ENCODE measurements at places on chromosomes 4 and X. TPM values are rescaled to one million over a fixed set of nuclear protein-coding genes. Genes with fewer than 3 reads are reported as not detected.

DNA sequence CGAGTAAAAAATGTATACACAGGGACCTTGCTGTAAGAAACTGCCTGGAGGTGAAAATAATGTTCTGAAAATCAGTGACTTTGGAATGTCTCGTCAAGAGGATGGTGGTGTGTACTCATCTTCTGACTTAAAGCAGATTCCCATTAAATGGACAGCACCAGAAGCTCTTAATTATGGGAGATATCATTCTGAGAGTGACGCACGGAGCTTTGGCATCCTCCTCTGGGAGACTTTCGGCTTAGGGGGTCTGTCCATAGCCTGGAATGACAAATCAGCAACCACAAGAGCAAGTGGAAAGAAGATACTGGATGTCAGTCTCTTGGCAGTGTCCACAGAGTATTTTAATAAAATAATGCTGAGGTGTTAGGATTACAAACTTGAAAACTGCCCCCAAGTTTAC, 129.4 kb downstream of the THOC2 start:
- no peak for DNase-seq

DNA sequence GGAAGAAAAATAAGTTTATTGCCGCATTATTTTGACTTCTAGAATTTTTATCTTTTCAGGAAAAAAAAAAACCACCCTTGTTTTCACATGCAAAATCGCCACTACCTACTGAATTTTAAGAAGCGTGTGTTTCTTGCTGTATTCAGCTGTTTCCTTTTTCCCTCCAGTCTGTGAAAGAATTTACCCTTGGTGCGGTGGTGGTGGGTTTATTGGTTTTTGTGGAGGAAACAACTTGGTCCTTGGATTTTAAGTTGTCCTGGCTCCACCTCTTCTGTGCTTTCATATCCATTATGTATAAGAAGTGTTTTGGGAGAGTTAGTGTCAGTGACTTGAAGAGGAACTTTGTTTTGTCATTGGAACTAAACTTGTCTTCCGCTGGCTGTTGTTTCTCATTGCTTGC, 8.1 kb downstream of the RAPGEF2 start:
- no peak for DNase-seq

Gene CACNA1F
- total RNA-seq: 0.06 TPM

GRCh38 chr4:53686521-53686920, 95.2 kb upstream of the LNX1 start:
- DNase-seq: no peak

Gene TMPRSS11B
- 0.83 TPM for total RNA-seq

DNA sequence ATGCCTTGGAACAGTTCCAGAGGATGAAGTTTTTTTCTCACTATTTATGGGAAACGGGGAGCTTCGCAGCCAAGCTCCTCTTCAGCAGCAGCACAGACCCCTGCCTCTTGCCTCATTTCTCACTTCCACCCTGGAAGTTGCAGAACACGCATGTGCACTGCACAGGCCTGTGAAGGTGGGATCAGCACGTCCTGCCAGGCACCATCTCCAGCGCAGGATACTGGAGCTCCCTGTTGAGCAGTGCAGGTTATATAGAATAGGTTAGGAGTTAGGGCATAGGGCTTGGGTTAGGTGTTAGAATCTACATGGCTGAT, 110.1 kb upstream of the CENPE start:
- no peak for DNase-seq

Gene STBD1
- 14.8 TPM for total RNA-seq

GRCh38 chr4:185374027-185374426, 21.7 kb downstream of the LRP2BP start:
- DNase-seq: no peak

- no peak for DNase-seq
These were observed 636.9 kb upstream of the BOD1L1 start for GRCh38 chr4:14264437-14264836.

GRCh38 chr4:108885211-108885610, 122.4 kb upstream of the ETNPPL start:
- DNase-seq: no peak

DNA sequence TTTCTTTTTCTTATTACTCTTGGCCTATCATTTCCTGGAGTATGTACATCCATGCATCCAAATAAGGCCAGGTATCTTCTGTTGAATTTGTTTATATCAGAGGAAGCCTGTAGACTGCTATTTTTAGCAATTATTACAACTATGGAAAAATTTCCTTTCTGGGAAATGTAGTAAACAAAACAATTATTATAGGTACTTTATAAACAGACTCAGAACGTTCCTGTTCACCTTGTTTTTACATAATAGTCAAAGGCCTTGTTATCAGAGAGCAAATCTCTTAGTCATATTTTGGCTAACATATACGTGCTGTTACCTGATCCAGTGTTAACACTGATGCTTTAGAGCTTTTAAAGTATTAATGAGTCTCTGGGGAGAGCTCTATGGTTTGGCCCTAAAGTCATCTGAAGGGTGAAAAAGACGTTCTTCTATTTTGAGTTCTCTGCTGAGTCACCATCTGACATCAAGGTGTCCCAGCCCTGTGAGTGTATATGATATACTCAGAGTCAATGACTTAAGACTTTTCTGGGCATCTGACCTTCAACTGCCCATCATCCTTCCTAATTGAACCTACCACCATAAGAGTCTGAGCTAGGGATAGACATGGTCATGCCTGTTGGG, 7.3 kb downstream of the SPARCL1 start:
- no peak for DNase-seq

DNA sequence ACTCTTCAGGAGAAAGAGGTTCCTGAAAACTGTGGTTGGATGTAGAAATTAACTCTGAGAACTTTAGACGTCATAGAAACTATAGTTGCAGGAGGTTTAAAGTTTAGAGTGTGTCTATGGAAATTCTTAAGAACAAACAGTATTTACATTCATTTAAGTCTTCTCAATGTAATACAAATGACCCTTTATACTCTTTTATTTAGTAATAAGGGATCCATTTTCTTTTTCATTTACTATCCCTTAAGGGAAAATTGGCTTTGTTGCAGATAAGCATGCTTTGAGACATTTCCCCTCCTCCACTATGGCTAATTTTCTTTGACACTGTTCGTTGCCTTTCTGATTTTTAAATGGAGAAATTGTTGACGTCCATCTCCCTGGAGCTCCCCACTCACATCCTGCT, 96.4 kb downstream of the POLA1 start:
- no peak for DNase-seq

DNA sequence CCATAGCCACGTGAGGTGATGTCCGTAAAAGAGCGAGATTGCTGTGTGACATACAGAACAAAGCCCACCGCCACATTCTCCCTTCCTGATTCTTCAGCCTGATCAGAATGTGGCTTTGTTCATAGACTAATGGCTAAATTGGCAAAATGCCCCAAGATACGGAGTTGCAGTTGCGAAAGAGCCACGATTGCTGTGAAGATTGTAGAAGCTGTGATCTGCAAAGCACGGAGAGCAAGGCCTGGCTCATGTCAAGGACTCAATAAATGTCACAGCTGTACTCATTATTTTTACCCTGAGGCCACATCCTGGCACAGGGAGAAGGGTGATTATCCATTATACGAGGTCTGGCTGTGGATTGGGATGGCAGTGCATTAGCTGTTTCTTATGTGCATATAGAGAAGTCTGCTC, 34.2 kb downstream of the ARSD start:
- DNase-seq: no peak

DNA sequence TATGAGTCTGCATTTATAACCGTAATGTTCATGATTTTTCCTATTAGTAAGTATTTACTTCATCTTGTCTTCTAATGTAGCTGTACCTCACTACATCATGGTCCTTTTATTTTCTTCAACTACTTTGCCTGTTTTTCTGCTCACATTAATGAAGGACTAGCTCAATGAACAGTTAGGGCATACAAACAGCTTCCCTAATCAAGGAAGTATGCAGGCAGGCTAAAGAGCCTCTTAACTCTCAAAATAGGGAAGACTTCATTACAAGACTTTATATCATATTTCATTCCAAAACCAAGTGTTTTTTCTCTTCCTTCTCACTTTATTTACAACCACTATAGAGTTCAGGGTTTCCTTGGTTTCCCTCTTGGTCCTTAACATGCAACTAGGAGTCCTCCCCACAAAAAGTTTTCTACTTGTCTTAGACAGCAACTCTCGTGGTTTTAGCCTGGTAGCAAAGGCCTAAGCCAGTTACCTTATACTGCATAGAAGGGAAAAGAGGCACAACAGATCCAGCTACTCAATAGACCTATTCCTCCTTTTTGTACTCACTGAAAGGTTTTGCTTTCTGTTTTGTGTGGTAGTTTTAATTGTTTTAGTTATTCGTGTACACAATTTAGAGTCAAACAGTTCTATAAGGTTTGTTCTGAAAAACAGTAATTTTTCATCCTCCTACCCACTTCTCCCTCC, 40.8 kb downstream of the SMIM14 start:
- no peak for DNase-seq

GRCh38 chr4:25096981-25097443, 63.2 kb downstream of the SEPSECS start:
- no peak for DNase-seq

Gene BEX2
- total RNA-seq: 7.6 TPM

Gene TBC1D19
- 24.9 TPM for total RNA-seq

- DNase-seq: no peak
These were observed 60.6 kb downstream of the TNIP2 start for GRCh38 chr4:2695346-2696060.

Gene DMRTC1
- not detected for total RNA-seq

DNA sequence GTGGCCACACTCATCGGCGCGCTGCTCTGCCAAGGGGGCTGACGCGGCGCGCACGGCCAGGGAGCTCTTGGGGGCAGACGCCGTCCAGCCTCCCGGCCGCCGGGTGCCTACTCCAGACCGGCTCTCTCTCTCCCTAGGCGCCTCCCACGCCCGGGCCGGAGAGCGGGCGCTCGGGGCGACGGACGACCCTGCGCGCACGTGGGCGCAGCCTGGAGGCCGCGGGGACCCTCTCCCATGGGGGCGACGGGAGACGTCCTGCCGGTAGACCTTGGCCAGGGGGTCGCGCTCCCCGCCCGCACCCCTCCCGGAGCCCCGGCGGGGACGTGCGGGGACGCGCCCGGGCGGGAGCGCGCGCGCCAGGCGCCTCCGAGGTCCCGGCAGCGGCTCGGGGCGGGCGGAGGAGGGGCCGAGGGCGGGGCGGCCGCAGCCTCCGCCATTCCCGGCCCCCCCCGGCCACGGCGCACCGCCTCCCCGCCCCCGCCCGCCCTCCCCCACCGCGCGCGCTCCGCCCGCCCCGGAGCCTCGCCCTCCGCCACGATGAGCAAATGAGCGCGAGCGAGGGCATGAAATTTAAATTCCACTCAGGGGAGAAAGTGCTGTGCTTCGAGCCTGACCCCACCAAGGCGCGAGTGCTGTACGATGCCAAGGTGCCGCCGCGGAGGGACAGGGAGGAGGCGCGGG, at the start of gene MSL3:
Gene MSL3, plus strand, starts transcription at position 519 of the 681 bp plus-strand sequence. Its CDS starts 27 bp downstream, at position 546.
- no peak for DNase-seq

DNA sequence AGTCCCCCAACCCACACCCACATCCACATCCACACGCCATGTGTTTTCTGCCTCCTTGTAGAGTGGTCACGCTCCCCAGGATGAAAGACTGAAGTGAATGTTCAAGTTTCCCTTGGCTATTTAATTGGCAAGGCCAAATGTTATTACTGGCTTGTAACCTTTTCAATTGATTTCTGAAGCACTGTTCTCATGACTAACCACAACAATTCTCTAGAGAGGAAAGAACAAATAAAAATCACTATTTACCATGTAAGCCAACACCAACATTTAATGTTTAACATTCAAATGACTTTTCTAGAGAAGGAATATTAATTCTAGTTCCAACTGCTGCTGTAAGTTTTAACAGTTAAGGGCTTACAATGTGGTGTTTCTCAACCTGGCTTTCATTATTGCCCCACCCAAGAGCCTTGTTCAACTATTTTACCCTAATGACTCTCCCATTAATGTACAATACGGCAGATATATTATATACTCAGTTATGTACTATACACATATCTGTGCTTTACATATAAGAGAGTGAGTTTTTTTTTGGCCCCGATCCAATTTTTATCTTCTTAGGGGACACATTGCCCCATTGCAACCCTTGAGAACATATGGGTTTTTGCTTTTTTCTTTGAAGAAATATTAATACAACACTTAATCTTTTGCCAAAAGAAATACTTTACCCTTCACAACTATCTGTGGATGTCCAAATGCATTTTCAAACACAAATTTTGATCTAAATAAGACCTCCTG, 46.5 kb downstream of the RELL1 start:
- no peak for DNase-seq

Gene SLC10A4
- 0.32 TPM for total RNA-seq

DNA sequence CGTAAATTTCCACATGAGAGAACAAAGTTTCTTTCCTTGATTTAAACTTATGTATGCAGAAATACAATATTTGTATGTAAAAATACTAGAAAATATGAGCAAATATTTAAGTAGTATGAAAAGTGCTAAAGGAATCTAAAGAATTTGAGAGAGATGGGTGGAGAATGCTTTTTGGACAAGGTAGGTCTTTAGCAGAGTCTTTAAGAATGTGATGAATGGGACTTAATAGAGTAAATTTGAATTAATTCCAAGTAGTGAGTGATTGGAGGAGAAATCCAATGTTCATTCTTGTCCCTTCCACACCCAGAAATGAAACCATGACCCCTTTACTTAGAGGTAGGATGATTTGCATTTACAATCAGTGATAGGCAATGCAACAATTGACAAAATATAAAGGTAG, 570.9 kb upstream of the ZFP42 start:
- no peak for DNase-seq

Gene GABRG1
- not detected for total RNA-seq

Gene BMX
- 2.0 TPM for total RNA-seq

Gene CDS1
- total RNA-seq: 0.83 TPM

DNA sequence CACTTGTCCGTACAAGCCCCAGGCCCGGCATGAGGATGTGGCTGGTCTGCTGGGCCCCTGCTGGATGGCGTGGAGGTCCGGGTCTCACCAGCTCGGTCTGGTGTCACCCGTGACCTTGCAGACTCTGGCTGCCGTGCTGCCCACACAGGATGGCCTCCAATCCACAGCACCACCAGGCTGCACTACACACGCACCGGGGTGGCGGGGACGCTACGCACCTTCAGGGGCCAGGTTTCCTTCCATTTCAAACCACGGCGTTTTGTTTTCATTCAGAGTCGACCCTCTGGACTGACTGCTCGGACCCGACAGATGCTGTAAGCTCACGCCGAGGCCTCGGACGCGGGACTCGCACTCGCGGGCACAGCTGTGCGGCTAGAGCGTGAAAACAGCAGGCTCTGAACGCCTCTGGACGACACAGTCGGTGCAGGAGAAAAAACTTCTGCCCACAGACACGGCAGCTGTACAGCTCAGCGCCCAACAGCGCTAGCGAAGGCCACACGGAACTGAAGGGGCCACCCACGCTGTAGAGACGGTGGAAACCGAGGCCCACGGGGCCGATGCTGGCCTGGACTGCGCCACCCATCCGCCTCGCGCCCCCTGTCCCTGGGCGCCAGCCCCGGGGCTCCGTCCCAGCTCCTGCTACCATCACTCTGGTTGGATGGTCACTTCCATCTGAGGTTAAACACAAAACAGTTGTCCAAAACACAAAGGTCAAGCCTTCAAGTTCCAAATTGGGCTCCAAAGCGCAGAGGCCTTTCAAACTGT, 40.0 kb downstream of the FAM53A start:
- DNase-seq: no peak

- no peak for DNase-seq
These were observed 2.5 kb upstream of the RS1 start for GRCh38 chrX:18674417-18674787.

Gene GSPT2
- total RNA-seq: 4.6 TPM

Gene CFP
- 6.8 TPM for total RNA-seq

Gene NKX3-2
- total RNA-seq: 6.2 TPM

GRCh38 chr4:36189511-36190226, 54.6 kb downstream of the ARAP2 start:
- no peak for DNase-seq

Gene CT55
- total RNA-seq: not detected

GRCh38 chrX:153726286-153727122, 1.8 kb downstream of the ABCD1 start:
- DNase-seq: peak; percentile 92

Measured in esophagus muscularis mucosa (tissue), 4 donors.